ENCODE measurements at places on chromosomes 6 and 20.

- DNase-seq: peak; percentile 73
These were observed 45.7 kb downstream of the OR2B2 start for GRCh38 chr6:27866357-27867050.

DNA sequence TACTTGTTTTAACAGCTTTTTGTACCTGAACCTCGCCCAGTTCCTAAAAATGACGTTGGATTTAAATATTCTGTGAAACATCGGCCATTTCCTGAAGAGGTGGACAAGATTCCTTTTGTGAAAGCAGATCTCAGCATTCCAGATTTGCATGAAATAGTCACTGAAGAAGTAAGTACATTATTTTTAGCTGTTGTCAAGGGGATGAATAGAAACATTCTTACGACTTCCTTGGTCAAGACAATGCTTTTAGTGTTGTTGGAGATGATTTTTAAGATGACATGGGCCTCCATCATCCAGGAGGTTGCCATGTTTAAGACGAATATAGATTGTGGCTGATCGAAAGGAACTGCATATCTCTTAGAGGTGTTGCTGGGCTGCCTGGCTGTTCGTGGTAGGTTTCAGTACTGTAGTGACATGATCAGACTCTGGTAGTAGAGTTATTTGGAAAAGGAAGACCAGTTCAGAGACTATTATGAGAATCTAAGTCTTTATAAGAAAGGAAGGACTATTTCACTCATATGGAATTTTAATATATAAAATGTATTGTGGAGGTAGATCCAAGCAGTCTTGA lies 29.9 kb upstream of the ADIG start:
- DNase-seq: no peak

DNA sequence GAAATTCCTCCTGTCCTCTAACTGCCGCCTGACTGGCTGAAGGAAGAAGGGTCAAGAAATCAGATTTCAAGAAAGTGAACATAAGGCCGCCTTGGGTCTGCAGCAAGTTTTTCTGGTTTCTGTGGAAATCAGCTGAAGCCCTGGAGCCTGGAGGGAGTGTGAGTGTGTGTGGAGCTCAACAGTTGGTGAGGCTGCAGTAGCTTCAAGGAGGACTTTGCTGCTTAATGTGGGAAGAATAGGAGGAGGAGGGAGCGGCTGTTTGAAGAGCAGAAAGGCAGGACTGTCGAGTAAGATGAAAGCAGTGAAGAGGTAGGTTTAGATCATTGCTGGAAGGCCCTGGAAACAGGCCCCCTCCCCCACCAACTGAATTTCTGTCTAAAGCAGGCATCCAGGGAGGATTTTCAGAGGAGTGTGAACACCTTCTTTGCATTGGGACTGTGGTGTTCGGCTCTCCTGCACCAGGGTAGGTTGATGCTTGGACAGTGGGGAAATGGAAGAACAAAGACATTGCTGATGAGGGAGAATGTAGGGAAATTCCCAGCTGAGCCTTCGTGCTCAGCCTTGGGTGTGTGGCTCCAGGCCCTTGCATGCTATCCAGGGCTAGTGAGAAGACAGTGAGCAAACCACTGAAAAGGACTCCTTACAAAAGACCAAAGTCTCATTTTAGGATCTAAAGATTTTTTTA lies 79.5 kb upstream of the VSTM2L start:
- DNase-seq: peak; percentile 15

- DNase-seq: no peak
These were observed 51.0 kb downstream of the RPS12 start for GRCh38 chr6:132865364-132865763.

- DNase-seq: peak; percentile 79
These were observed 207.9 kb upstream of the LAMP5 start for GRCh38 chr20:9306521-9306920.

DNA sequence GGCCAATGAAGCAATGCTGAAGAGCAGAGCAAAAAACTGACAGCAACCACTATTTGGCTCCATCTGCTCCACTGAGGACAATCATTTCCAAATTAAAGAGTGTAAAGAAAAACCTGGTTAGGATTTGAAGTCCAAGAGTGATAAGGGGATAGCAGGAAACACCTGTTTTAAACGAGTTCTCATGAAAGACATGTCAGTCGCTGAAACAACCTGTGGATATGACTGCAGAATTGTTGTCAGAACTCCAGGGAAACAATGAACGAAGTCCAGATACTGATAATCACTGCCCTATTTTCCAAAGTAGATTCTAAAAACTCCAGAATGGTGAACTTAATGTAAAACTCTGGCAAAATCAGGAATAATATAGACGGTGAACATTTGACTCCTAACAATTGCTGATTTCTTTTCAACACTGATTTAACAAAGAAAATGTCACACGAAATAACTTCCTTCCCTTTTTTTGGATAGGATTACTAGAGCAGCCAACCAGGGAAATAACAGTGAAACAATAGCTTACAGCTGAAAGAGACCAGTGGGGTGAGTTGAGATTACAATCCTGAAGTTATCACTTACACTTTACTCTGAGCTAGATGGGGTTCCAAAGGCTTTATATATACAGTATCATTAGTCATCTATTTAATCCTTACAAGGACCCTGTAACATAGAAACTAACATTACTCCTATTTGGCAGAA lies 83.7 kb downstream of the ELOVL5 start:
- no peak for DNase-seq

GRCh38 chr20:57619051-57619831 lies 985 bp downstream of the ZBP1 start:
- DNase-seq: no peak

DNA sequence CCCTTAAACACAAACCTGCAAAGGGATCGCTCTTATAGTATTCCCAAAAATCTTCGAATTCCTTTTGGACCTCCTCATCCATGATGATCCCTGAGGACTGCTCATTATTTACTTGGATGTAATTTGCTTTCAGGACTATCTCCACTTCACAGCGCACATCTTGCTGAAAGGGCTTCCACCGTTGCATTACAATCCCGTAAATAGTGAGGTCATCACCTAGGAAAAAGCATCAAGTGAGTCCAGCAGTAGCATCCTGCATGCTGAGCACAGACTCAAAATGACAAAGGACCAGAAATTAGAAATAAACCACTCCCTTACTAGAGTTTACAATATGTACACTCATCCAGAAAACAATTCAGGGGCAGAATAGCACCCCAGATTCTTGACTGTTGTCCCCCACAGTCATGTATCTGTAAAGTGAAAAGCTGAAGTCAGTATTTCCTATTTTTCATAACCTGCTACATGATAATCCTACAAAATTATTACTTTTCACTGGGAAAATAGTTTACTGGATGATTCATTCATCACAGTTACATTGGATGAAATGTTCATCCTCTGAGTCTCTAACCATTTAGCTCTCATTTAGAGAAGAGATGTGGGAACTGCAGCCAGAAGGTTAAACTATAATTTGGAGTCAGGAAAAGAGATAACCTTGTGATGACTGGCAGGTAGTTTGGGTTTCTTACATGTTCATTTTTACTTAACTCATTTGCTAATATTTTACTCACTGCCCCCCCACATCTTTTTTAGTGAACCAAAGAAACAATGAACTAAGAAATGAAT lies 17.2 kb downstream of the MCM9 start:
- no peak for DNase-seq

- DNase-seq: no peak
These were observed 305.8 kb downstream of the TFAP2C start for GRCh38 chr20:56934888-56935287.

DNA sequence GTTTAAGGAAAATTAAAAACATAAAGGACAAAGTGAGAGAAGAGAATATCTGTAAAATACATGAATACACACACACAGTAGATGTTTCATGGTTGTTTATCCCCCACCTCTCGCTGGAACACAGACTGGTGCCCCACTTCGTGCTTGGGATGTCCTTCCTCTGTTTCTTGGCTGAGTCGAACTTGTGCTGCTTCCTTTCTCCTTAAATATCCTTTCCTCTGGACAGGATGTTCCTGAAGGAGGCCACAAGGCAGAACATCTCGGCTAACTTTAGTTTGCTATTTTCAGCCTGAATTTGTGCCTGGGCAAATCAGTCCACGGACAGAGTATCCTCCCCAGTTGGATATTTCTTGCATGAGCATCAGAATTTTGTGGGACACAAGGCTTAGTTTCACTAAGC lies 54.7 kb upstream of the ZMYND8 start:
- DNase-seq: no peak

DNA sequence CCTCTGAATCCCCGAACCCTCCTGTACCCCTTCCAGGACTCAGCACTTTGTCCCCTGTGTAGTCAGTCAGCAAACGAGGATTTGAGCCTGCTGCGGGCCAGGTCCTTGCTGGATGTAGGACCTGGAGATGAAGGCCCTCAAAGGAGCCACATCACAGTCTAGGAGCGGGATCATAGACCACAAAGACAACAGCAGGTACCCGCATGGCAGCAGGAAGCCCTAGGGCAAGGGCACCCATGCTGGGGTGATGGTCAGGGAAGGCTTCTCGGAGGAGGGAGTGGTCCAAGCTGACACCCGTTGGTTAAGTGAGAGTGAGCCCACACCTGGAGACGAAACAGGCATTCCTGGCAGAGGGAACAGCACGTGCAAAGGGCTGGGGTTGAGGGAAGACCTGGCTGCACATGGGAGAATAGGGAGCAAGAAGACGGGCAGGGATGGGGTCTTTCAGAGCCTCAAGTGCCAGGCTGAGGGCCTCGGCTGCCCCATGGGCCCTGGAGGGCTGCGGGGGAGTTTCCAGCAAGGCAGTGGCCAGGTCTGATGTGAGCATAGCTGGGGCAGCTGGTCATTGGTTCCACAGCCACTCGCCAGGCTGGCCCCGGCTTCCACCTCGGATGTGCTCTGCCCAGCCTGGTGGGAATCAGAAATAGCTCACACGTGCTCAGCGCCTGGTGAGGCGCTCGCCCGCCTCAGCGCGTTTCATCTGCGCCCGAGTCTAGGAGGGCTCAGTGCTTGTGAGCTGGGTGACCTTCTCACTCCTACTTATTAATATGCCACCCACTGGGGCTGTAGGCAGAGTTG lies 15.0 kb downstream of the DLGAP4 start:
- no peak for DNase-seq

DNA sequence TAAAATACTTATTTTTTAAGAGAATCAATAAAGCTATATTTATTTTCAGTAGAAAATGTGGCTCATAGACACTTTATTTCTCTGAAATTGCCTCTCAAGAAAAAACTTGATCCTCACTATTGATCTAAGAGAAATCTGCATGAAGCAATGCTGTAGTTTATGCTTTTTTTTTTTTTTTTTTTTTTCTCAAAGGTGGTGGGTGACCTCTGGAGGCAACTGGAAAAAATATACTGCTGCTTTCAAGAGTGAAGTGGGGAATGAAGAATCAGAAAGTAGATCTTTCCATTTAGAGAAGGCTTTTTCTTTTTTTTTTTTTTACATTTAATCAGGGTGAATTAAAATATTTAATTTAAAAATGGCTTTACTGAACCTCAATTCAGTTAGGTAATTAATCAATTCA lies 169.3 kb downstream of the SLC16A10 start:
- peak; percentile 16 for DNase-seq

DNA sequence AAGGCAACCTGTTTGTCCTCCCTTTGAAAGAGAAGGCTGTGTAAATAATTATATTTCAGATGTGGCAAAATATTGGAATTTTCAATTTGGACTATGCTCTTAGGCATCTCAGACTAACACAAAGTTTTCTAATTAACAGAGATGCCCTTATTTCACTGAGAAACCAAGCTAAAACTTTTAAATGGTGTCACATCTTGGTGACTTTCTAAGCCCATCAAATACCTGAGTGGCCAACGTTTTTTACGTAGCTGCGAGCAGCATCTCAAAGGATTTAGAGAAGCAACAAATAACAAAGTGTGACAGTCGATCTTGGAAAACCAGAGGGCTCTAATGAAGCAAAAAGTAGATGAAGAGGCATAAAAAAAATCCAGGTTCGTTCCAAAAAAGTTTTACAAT lies 3.4 kb upstream of the HEY2 start:
- DNase-seq: no peak

DNA sequence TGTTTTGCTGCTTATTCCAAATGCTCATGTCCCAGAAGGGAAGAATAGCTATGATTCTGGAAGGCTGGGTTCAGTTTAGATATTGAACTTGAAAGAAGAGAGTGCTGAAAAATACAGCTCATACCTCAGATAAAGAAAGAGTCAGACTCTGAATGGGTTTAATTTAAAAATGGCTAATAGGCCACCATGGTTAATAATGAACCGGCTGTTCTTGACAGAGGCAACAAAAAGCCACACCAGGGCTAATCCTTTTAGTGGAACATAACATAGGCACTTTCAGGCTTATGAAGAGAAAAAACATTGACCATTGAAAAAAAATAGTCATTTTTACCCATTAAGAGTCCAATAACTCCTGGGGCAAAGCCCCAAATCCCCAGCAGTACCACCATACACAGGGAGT lies 59.4 kb downstream of the TNFRSF21 start:
- no peak for DNase-seq

DNA sequence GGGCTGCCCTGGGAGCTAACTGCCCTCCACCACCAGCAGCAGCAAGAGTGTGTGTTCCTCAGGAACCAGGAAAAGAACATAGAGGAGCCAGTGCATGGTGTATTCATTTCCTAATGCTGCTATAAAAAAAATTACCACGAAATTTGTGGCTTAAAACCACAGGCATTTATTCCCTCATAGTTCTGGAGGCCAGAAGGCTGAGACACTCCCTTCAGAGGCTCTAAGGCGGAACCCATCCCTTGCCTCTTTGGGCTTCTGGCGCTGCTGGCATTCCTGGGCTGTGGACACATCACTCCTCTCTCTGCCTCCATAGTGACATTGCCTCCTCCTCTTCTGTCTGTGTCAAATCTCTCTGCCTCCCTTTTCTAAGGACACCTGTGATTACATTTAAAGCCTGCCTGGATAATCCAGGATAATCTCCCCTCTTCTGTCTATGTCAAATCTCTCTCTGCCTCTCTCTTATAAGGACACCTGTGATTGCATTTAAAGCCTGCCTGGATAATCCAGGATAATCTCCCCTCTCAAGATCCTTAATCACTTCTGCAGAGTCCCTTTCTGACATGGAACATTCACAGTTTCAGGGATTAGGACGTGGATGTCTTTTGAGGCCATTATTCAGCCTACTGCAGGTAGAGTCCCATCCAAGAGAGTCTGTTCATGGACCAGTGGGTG lies 54.7 kb downstream of the NDUFAF5 start:
- DNase-seq: no peak

DNA sequence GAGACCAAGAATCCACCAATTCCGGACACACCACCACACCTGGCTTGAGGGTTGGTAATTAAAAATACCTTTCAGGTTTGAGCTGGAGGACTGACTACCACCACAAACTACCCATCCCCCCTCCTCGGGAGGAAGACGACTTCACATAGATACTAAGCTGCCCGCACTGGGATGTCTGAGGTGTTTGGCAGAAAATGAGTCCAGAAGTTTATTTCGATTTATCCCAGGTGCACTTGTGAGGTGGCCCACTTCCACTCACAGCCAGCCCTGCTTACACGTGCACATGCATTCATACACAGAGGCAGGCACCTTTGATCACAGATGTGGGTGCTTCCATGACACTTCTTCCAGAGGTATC lies 187.1 kb downstream of the ID4 start:
- no peak for DNase-seq
